ENCODE measurements at places on chromosomes 5 and 9.

- no peak for DNase-seq
These were observed 34.5 kb upstream of the NCS1 start for GRCh38 chr9:130137641-130138081.

DNA sequence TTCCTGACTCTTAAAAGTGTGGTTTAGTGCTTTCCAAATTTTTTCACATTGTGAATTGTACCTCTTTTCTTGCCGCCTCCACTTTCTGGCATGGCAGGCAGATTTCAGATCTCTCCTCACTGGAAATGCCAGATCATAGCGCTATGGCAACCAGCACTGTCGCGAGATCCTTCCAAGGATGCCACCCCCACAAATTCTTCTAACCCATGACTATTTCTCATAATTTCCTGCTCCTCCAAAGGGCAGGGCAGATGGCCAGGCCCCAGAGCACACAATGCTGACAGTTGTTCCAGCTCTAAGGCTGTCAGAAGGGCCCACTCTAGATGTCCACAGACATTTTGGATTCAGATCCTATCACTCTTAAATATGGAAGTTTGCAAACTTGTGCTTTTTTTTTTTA is 446.2 kb upstream of the RIOK2 start:
- no peak for DNase-seq

- DNase-seq, result no peak
These were observed 478.6 kb upstream of the WWC1 start for GRCh38 chr5:167812871-167813270.

DNA sequence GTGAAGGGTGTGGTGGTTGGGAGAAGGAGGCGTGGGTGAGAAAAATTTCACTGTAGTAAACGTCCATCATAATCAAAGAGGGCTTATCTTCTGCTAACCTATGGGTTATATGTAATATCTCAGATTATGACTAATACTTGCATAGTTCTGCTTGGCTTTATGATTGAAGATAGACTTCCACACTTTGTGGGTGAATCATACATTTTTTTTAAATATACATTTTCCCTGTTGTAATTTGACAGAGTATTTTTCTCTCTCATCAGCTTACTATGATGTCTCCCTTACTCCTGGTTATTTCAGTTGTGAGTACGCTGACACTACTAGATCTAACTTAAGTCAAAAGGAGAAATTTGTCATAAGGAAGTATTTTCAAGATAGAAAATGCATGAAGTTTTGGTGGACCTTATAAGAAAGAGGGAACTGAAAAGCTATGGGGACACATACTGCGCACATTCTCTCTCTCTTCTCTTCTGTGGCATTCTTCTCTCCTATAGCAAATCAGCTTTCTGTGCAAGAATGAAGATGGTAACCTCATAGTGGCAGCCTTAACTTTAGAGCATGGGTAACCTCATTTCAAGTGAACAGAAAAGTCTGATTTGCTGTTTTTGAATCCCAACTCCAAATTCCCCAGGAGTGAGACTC is 4.9 kb upstream of the JAK2 start:
- no peak for DNase-seq

- peak; percentile 10 for DNase-seq
These were observed 683 bp downstream of the CLPTM1L start for GRCh38 chr5:1343931-1344901.

DNA sequence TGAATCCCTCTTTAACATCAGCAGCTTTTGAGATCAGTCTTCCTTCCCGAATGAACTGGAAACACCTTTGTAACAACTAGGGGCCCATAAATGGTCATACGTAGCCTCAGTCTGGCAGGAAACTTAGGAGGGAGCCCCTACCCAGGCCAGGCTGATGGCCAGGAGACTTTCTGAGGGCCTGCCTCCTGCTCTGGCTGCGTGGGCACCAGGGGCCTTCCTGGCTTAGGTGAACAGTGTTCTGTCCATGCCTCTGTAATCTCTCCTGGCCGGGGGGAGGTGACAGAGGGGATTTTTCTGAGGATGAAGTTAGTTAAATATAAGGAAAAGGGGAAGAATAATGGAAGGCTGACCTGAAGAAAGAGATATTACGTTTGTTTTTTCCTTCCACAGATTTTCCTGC is 843 bp upstream of the FSTL4 start:
- no peak for DNase-seq

GRCh38 chr5:54837981-54838380 is 147.4 kb downstream of the ESM1 start:
- no peak for DNase-seq

DNA sequence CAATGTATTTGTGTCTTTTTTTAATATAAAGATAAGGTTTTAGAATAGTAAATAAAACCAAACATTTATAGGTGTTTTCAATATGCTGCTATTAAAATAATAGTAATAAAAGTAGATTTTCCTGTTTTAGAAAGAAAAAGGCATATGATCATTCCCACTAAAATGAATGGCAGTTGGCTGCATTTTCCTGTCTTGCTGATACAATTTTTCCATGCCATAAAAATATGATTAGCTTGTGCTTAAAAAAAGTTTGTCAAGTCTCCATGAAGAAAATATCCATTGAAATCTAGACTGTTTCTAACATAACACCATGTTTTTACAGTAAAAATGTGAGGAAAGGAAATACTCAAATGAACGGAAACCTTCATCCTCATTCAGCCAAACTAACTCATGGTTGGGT is 65.0 kb downstream of the FBXL7 start:
- DNase-seq, result no peak
